Testis (tissue), 5 donors: ENCODE measurements at places on chromosomes 16 and 17. TPM values are rescaled to one million over a fixed set of nuclear protein-coding genes. Genes with fewer than 3 reads are reported as not detected.
A peak's percentile ranks its signal among the peaks of the same experiment; 100 is the strongest.

DNA sequence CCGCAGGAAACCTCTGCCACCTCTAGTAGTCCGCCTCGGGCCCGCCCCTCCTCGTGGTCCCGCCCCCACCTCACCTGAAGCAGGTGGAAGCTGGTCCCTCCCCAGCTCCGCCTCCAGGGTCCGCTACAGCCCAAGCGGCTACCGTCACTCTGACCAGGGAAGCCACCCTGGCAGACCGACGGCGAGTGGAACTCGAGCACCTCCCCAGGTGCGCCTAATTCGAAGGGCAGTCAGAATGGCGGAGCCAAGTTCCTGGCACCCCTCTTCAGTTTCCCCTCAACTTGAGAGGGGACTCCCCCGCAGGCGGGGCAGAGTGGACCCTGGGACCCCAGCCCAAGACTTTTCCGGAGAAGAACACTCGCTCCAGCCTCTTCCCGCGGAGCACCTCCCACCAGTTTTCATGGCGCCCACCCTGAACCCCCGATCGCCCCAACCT lies 507 bp downstream of the FHOD1 start:
- DNase-seq, result no peak

- no peak for DNase-seq
Measured at GRCh38 chr16:75565640-75566039, 539 bp upstream of the GABARAPL2 start.

DNA sequence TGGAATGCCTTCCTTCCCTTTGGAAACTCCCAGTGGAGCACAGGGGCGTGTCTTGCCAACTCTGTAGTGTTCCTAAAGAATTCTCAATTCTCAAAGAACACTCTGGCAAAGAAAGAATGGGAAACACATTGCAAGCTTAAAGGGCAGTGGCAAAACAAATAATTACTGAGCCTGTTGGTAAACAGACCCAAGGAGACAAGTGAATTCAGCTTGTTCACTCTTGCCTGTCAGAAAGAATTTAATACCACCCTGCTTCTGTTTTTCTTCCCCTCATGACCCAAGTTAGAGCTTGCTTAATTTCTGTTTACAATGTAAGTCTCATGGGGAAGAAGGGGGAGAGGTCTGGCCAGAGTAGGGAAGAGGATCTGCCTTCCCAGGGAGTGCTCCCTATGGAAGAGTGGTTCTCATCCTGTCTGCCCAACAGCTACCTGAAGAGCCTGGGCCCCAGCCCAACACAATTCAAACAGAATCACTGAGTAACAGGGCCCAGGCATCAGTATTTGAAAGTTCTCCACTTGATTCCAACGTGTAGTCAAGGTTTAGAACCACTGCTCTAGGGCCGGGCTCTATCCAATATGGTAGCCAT lies 386.0 kb downstream of the SLC39A11 start:
- DNase-seq, result no peak

DNA sequence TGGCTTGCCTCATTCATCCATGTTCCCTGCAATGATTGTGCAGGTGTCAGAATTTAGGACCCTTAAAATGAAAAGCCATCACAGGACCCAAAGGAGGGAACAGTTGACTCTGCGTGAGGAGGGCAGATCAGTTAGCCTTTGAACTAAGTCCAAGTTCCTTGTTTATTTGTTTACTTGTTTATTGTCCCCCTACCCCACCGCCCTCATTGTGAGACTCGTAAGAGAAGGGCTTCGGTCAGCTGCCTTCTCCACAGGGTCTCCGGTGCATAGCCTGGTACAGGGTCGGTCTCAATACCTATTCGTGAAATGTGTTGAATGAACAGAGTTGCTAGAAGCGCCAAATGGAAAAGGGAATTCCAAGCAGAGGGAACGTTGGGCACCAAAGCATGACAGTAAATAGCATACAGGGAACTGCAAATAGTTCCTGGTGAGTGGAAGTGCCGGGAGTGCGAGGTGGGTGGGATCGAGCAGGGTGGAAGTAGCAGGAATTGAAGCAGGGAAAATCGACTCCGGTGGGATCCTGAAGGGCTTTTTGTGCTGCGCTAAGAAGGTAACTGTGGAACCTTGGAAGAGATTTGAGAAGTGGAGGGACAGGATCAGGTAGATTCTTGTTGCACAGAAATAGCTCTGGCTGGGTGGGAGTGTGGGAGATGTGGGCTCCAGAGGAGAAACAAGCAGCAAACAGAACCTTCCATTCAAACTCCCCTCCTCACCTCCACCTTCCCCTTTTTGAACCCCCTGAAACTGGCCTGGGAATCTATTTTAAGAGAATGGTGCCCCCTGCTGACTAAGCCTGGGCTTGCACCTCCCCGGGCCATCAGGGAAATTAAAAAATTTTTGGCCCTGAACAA lies 12.7 kb downstream of the SLC35B1 start:
- DNase-seq, result peak; percentile 81

DNA sequence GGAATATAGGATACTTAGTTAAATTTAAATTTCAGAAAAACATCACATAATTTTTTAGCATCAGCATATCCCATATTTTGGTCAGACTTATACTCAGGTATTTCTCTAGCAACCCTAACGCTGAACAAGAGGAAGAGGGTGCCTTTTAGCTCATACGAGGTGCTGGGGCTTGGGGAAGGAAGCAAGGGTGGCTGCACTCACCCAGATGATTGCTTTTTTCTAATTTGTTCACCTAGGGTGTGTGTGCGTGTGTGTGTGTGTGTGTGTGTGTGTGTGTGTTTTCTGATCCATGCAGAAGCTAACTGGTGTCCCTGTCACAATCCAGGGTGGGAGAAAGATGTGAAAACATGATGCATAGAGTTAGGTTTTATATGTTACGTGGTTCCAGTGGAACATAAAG lies 81.2 kb downstream of the WNT3 start:
- no peak for DNase-seq

DNA sequence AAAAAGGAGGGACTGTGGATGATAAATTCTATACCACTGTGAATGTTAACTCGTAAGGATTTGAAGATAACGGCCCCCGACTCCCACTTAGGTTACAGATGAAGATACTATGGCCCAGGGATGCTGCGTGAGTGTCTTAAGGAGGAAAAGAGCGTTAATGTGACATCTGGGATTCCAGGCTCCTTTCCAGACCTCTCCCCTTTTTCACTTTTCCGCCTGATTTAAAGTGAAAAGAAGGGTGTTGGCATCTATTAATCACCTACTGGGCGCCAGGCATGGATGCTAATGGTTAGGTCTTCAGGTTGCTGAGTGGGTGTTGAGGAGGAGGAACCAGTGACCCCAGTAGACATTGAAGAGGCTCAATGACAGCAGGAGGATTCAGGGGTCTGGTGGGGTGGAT lies 117.8 kb downstream of the RBFOX1 start:
- DNase-seq, result no peak

GRCh38 chr17:45948498-45948880 lies 50.6 kb upstream of the STH start:
- DNase-seq, result no peak

DNA sequence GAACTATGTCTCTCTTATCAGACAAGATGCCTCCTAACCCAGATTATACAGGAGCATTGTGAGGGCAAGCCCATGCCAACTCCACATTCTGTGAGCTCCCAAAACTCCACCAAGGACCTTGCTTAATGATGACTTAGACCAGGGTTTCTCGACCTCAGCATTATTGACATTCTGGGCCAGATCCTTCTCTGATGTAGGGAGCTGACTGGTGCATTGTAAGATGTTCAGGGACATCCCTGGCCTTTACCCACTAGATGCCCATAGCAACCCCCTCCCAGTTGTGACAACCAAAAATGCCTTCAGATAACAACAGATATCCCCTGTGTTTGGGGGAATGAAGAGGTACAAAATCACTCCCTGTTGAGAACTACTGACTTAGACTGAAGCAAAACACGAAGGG lies 43.6 kb downstream of the HOXB1 start:
- DNase-seq, result no peak

GRCh38 chr16:26178298-26178697 lies 486.5 kb downstream of the HS3ST4 start:
- no peak for DNase-seq

- DNase-seq, result no peak
Measured at GRCh38 chr16:50446861-50447260, 78.1 kb upstream of the BRD7 start.

DNA sequence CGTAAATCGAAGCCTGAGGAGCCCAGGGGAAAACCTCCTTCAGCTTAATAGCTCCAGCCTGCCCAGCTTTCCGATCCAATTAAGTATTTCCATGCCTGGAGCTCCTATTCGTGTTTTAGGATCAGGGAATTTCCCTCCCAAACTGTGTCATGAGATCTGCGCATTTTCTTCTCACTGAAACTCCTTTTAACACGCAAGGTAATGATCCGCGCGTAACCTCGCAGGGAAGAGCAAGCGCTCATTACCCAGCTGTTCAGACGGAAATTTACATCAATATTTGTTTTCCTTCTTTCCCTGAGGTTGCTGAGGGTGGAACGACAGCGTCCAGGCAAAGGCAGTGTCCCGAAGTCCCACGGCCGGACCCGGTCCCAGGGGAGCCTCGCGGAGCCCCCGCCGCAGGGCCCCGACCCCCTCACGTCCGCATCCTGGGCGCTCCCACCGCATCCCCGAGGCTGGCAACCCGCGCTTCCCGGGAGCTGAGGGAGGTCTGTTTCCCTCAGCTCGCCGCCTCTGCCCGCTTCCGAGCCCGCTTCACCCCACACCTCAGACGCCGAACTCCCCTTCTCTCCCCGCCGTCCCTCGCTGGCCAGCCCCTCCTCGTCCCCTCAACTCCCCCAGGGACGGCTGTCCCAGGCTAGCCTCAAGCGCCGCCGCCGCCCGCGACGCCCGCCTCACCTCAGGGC lies 415 bp downstream of the ABCA5 start:
- no peak for DNase-seq

GRCh38 chr17:58840820-58841612 lies 85.4 kb downstream of the PPM1E start:
- DNase-seq, result no peak

The TBC1D3H gene
- 6.8 TPM for total RNA-seq

The KCNJ12 gene
- total RNA-seq, result 2.8 TPM
